Stimulated activated CD8-positive, alpha-beta memory T cell treated with anti-CD3 and anti-CD28 coated beads, Interleukin-4, amount 100 ng/mL, for 4 hours (primary cell): ENCODE measurements at places on chromosomes 2 and 18.

DNA sequence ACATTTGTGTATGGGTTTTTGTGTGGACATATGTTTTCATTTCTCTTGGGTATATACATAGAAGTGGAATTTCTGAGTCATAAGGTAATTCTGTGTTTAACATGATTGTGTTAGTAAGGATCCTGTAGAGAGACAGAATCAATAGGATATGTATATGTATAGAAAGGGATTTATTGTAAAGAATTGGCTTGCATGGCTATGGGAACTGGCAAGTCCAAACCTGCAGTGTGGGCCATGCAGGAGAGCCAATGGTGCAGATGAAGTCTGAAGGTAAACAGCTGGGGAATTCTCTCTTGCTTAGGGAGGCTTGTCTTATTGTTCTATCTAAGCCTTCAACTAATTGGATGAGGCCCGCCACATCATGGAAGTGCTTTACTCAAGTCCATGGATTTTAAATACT, 39.2 kb upstream of the IL1R2 start:
- no peak for DNase-seq

DNA sequence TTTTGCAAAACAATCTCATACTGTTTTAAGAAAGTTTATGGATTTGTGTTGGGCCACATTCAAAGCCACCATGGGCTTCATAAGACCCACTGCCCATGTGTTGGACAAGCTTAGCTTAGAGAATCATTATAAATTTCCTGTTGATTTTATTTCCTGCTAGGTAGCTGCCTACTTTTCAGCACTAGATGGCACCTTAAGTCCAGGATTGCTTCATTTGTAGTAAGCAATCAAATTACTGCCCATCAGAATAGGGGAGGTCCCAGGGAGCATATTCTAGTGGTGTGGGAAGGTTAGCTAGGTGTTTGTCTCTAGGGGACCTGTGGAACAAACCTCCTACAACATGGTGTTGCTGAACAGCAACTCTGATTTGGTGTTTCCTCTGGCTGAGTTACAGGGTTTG, 11.0 kb upstream of the DCDC2C start:
- DNase-seq = no peak

GRCh38 chr2:240873098-240873788, 4.6 kb downstream of the AGXT start:
- no peak for DNase-seq

DNA sequence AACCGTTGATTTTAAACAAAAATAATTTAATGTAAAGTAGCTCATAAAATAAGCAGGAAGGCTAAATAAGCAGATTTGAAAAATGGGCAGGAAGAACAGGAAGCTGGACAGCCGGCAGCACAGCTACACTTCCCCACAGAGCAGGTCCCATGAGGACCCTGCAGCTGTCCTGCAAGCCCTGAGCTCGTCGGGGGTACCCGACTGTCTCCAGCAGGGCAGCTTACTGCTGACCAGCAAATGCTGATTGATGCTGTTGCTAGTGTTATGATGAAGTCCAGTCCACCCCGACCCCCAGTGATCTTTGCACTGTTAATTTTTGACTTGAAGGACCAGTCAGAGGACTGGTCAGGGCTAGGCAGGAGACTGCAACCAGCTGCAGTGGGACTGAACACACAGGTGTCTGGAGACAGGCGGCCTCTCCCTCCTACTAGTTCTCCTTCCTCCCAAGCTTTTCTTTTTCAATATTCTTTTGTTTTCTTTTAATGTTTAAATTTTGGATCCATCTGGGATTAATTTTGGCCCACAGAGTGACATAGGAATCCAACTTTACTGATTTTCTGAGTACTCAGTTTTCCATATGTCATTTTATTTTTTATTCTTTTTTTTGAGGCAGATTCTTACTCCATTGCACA, 27.7 kb downstream of the POLE4 start:
- DNase-seq = no peak

GRCh38 chr2:32863803-32864202, 83.0 kb upstream of the LTBP1 start:
- DNase-seq = no peak

GRCh38 chr18:59629894-59630293, 67.3 kb downstream of the CCBE1 start:
- no peak for DNase-seq

- no peak for DNase-seq
Observed at GRCh38 chr18:45974088-45974536, 7.0 kb upstream of the EPG5 start.

- DNase-seq = no peak
Observed at GRCh38 chr2:189128970-189129369, 50.6 kb downstream of the COL5A2 start.

GRCh38 chr18:61935362-61935761, 42.6 kb upstream of the RNF152 start:
- DNase-seq = no peak

DNA sequence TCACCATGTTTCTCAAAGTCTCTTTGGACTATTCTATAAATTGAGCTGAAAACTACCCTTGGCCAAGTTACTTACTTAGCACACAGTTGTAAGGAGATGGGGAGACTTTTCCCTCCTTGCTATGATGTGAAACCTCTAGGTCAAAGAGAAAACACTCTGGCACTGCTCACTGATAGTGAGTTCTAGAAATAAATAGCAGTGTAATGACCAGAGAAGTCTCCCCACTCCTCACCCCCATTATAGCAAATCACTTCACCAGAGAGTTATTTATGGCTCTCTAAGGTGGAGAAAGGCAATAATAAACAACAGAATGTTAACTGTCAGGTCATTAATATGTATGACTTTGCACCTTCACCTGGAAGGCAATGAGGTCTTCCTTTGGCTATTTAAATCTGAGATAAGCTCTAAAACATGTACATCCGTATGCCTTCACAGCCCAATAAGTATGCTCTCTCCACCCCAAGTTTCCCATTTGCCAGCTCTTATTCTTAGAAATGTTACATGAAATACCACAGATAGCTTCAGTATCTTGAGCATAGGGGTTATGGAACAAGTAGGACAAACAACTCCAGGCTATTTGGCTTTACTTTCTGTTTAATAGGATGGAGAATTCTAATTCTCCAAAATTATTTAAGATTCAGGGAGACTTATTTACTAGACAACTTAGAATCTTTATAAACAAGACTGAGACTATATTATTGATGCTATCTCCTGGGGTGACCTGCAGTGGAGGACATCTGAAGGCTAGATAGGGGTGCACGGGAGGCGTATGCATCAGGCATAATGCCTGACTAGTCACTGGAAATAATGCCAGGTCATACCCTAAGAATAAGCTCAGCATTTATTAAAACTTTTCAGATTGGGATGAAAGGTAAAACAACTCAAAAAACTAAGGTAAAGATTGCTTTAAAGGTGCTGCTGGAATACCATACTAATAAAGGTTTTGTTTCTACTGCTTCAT, 65.3 kb upstream of the DTNB start:
- DNase-seq = no peak

GRCh38 chr18:49016648-49017539, 66.1 kb upstream of the SMAD7 start:
- DNase-seq = no peak

DNA sequence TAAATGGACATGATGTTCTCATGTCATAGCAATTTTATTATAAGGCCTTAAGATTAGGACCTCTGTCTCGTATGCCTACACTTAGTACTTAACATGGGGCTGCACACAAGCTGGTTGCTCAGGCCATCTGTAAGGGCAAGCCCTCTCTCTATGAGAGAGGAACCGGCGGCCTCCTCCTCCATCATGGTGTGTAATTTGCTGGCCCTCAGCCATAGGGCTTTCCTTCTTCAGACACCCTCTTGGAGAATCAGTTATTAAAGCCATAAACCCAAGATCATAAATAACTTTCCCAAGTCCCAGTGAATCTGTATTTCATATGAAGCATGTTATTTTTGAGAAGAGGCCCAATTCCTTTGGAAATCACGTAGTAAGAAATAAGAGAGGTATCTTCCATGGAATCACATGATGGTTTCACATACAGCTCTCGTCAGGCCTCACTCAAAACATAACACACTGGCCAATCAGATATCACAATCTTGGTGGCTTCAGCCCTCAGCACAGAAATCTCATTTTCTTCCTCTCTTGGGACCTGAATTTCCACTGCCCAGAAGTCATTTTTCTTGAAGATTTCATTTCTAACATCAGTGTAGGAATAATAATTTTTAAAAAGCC, 92.6 kb downstream of the RDH14 start:
- no peak for DNase-seq

DNA sequence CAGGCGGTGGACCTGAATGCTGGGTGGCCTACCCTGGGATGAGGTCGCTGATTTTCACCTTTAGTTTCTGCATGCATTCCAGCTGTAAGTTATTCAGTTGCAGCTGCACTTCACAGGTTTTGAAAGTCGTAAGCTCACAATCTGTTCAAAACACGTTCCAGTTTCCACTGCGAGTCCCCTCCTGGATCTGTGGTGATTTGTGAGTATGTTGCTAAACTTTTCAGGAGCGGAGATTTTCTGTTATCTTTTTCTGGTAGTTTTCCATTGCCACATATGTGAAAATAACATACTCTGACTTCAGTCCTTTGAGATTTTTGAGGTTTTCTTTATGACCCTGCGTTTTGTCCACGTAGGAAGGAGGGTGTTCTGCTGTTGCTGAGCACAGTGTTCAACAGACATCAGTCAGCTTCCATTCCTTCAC, 102.1 kb downstream of the SNTG2 start:
- DNase-seq = no peak

DNA sequence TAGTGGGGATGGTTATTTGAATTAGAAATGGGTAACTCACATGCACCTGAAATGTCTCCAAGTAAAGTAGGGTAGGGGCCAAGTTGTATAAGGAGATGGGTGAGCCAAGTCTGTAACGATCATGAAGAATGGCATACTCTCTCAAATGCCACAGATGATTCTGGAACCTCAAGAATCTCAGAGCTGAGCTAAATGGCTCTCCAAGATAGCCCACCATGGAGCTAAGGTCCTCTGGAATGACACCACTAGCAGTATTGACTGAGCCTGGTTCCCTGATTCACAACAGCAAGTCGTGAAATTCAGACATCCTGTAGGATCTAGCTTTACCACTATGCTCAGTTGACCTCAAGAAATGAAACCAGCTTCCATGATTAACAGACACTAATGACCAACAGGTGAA, 115.9 kb upstream of the EPAS1 start:
- DNase-seq = no peak

DNA sequence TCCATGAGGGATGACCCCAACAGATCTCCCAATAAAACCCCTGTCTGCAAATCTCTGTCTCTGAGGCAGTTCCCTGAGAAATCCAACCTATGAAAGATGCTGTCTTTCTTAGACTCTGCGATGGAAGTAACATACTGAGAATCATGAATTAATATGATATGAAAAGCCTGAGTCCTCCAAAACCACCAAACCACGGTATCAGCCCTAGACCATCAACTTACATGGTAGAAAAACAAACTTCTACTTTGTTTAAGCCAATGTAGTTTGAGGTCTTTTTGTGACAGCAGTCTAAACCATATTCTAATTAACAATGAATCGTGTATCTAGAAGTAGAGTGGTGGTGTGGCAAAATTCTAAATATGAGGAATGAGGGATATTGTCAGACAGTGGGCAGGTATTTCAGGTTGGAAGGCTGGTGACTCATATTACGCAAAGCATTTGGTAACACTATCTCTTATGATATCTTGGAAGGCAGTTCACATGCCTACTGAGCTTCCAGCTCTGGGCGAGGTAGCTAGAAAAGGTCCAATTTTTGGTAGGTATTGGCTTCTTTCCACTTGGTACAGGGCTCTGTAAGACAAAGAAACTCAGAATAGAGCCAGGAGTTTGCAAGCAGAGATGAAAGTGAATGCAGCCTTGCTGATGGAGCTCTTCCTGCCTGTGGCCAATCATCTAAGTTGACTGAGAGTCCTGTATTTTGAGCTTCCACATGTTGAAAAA, 215.8 kb downstream of the ZFP36L2 start:
- DNase-seq = no peak

DNA sequence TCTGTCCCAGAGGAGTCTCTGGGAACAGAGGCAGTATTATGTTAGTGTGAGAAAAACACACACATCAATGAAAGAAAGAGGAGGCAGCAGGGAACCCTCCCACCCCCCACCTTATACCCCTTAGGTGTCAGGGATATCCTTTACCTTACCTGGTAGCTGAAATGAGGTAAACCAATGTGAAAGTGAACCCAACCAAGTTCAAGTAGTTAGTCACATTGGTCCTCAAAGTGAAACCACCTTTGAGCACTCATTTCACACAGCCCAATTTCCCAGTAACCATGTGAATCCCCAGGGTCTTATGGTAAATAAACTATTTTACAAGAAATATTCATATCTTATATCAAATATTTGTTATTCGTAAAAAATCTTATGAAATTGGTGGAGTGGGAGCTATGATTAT, 377.8 kb downstream of the LRATD1 start:
- DNase-seq = no peak

- DNase-seq = no peak
Observed at GRCh38 chr2:187618813-187619212, 64.6 kb upstream of the TFPI start.
